ENCODE measurements at places on chromosomes 7 and 10.

GRCh38 chr10:91350651-91351081 lies 59.5 kb upstream of the HECTD2 start:
- no peak for DNase-seq

GRCh38 chr10:126369125-126369710 lies 19.1 kb downstream of the ADAM12 start:
- DNase-seq, result no peak

DNA sequence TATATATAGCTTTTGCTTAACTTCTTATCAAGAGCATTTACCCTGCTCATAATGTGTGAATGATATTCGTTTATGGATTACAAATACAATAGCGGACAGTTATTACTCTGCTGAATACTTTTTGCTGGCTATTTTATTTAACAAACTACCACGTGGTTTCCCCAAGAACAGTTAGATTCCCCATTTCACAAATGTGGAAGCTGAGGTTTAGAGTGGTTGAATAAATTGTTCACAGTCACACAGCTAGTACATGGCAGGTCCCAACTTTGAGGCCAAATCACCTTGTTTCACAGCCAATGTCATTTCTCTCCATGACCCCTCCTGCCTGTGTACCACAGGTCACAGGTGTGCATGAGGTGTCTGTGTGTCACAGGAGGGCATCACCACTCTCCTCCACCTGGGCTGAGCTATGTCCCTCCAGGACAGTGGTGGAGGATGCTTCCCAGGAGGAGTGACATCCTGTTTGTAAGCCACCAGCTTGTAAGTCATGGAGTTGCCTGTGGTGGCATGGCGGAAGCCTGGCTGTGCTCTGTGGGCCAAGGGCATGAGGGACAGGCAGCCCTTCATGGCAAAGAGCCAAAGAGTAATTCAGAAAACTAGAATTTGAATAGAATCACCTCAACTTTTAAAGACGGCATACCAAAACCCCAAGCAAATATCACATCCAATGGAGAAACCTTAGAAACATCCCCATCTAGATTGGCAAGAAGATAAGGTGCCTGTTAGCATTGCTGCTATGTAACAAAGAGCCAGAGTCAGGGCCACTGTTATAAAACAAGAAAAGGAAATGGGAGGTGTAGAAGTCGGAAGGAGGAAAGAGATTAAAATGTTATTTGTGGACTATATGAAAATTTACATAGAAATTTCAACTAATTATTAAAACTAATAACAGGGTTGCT lies 51.9 kb downstream of the AOC1 start:
- no peak for DNase-seq

DNA sequence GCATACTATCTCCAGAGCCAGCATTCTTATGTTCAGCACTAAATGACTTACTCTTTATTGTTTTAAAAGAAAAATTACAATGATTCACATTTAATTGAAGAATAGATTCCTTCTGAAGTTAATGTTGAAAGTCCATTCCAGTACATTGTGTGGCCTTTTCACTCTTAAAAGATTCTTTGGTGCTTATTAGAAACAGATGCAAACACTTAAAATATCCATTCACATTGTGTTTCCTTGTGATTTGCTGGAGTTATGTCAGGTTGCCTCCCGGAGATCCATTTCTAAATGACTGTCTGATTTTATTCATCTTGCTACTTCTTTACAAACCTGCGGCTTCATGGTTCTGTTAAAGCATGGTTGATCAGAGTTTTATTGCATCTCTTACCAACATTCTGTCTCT lies 152.8 kb downstream of the FOXP2 start:
- no peak for DNase-seq

GRCh38 chr7:151508991-151509390 lies 10.7 kb downstream of the RHEB start:
- no peak for DNase-seq

Measured in inflammatory macrophage treated with lipopolysaccharide for 4 hours (primary cell).